Ascending aorta (tissue), 2 donors: ENCODE measurements at places on chromosomes 6 and 20. TPM values are rescaled to one million over a fixed set of nuclear protein-coding genes. Genes with fewer than 3 reads are reported as not detected.

The C20orf144 gene
- total RNA-seq, result not detected

The CDH26 gene
- total RNA-seq, result not detected

- no peaks in the 10 kb centered on the region for H3K36me3 ChIP-seq
- H3K27me3 ChIP-seq, result no peaks in the 10 kb centered on the region
- H3K4me3 ChIP-seq, result no peak overlapping the region
- no peaks in the 10 kb centered on the region for H3K4me1 ChIP-seq
- H3K27ac ChIP-seq, result no peak overlapping the region
These were observed 36.7 kb upstream of the RIPOR2 start for GRCh38 chr6:24972311-24972958.

- no peak for DNase-seq
- H3K27ac ChIP-seq, result no peak overlapping the region
- H3K4me3 ChIP-seq, result no peak overlapping the region
- H3K36me3 ChIP-seq, result no peaks in the 10 kb centered on the region
- H3K27me3 ChIP-seq, result no peaks in the 10 kb centered on the region
- H3K4me1 ChIP-seq, result no peaks in the 10 kb centered on the region
These were observed 19.2 kb upstream of the LMBRD1 start for GRCh38 chr6:69816026-69816425.
